ENCODE measurements at places on chromosomes 7 and 10.

DNA sequence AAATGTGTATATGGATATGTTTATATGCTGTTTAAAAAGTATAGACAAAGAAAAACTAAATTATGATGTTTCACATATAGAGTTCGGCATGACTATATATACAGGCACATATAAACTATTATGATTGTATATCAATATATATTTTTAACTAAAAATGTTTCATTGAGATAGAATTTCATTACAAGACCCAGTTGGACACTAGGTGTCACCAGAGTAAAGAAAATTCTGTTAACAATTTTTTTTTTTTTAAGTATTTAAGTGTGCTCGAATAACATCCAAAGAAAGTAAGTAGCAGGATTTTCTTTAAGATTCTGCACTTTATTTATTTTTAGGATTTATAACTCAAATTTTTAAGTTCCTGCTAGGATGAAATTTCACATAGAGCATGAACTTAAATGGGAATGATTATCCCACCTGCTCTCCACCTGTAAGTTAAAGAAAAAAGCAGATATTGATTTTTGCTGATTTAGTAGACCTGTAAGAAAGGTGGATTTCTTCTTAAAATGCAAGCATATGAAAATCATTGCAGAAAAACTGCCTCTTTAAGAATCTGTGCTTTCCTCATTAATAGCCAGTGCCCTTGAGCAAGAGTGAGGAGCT lies 961.5 kb downstream of the PCDH15 start:
- DNase-seq: no peak

DNA sequence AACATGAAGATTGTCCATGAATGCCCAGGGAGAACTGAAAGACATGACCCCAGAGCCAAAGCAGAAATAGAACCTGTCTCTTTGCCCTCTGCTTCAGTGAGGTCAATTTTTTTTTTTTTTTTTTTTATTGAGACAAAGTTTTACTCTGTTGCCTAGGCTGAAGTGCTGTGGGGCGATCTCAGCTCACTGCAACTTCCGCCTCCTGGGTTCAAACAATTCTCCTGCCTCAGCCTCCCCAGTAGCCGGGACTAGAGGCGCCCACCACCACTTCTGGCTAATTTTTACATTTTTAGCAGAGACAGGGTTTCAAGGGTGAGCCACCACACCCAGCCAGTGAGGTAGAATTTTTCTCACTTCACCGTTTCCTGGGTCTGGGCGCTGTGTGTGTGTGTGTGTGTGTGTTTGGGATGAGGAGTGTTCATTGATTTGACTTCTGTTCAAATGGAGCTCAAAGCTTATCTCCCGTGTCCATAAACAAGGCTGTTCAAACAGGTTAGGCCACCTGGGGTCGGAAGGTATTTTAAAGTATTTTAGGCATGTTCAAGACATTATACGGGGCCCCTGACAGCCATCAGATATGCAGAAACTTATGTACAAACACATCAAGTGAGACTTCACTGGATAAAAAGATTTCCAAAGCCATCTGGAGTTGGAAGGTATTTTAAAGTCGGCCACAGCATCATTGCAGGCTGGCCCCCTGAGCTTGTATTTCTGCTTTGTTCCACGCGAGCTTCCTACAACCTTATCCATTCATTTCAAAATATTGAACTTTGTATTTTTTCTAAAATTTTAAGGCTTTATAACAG lies 93.8 kb downstream of the MAP3K8 start:
- DNase-seq: no peak

DNA sequence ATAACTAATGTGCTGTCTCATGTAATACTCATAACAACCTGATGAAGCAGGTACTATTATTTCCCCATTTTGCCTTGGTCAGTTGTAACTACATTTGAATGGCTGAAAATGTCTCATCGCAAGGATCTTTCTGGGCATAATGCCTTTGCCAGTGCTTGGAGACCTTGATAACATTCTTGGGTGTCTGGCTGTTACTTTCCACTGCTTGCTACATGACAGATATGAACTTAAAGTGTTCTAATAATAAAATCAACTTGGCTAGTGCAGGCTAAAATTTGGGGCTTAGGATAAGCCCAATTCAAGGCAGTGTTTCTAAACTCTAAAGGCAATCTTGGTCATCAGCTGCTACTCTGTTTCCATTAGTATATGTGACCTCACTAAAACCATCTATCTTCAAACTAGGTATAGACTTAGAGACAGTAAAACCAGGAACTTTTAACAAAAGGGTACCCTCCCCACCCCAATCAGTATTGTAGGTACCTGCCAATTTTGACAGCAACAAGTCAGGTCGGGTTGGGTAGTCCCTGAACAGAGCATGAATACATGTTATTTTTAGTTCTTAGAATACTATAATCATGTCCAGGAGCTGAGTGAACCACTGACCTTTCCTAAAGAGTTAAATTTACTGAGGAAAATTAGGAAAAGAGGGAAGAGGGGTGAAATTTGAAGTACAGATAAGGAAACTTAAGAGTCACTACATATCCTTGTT lies 68.2 kb upstream of the AHR start:
- DNase-seq: no peak

DNA sequence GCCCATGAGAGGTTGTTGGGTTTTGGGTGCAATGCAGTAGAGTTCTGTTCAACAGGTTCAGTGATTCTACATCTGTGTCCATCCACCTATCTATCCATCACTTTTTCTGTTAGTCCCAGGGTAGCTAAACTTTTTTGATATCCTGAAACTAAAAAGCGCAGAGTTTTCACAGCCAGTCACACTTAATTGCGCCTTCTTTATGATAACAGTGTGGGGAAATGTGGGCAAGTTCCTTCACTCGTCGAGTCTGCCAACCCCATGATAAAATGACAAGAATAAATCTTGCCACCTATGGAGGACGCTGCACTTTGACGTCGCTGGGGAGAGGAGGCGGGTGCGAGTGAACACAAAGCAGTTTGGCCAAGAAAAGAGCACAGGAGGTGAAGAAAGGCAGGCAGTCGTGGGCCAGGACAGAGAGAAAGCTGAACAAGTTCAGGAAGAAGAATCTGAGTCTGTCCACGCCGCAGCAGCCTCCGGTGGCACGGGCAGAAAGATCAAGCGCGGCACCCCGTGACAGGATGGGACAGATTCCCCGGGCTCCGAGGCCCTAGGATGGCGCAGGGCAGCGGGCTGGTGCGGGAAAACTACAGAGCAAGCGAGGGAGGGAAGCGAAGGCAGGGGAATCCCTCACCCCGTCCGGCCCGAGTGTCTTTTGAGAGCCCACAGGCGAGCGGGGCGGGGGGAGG lies 9.2 kb downstream of the SP8 start:
- DNase-seq: no peak

DNA sequence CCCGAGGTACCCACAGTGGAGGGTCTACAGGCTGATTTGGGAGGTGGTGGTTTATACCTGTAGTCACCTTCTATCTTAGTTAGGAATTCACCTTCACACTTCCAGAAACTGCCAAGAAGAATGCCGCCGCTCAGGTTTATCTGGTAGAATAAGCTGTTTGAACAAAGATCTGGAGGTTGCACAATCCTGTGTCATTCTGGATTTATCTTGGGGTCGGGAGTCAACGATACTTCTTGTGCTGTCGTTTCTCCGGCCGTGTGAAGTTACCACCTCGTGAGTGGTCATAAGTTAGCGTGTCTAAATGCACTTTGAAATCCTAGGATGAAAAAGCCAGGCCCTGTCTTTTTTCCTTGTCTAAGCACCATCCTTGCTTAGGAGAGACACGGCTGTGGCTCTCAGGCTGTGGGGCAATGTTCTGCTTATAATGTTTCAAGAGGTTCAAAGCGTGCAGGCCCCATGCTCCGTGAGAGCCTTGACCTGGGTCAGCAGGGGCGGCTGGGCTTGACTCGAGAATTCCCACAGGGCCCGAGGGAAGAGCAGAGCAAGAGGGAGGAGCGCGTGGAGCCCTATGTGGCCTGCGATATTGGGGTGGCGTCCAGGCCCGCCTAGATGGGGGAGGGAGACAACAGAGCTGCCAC lies 35.5 kb downstream of the GRIFIN start:
- no peak for DNase-seq

GRCh38 chr7:32539366-32539765 lies 44.1 kb downstream of the AVL9 start:
- no peak for DNase-seq

All from skeletal muscle cell (primary cell).